ENCODE measurements at places on chromosomes 13 and 19. TPM values are rescaled to one million over a fixed set of nuclear protein-coding genes. Genes with fewer than 3 reads are reported as not detected.

The CYP4F2 gene
- not detected for total RNA-seq

The GRAMD1A gene
- total RNA-seq: 46.6 TPM

The SLC25A41 gene
- total RNA-seq: 0.07 TPM

The WDR87 gene
- total RNA-seq: not detected

The SLC7A9 gene
- 0.20 TPM for total RNA-seq

The SPRY2 gene
- 57.7 TPM for total RNA-seq

The RDH8 gene
- total RNA-seq: not detected

The TMEM272 gene
- total RNA-seq: not detected

The ACP5 gene
- 2.4 TPM for total RNA-seq

The TEX29 gene
- 0.26 TPM for total RNA-seq

The FUT2 gene
- not detected for total RNA-seq

The SYT5 gene
- total RNA-seq: not detected

The ECSIT gene
- 26.6 TPM for total RNA-seq

The TEKTIP1 gene
- not detected for total RNA-seq

The FOXO1 gene
- 3.8 TPM for total RNA-seq

The SH2D3A gene
- total RNA-seq: not detected

The WDR88 gene
- total RNA-seq: not detected

The CPT1C gene
- 24.3 TPM for total RNA-seq

The LRFN3 gene
- 5.1 TPM for total RNA-seq

The CADM4 gene
- total RNA-seq: 4.3 TPM

The APOC4 gene
- not detected for total RNA-seq

The HIF3A gene
- total RNA-seq: 2.8 TPM

The ZNF578 gene
- total RNA-seq: 4.6 TPM

The CILP2 gene
- 0.17 TPM for total RNA-seq

The CACNG6 gene
- total RNA-seq: 0.43 TPM

The APOC1 gene
- total RNA-seq: not detected

The ICAM4 gene
- total RNA-seq: 0.10 TPM

The FFAR1 gene
- not detected for total RNA-seq

The CGB8 gene
- not detected for total RNA-seq

The CCDC194 gene
- total RNA-seq: not detected

The PTH2 gene
- total RNA-seq: not detected

The EPSTI1 gene
- total RNA-seq: 2.9 TPM

The GYS1 gene
- total RNA-seq: 117 TPM

The ZNF780A gene
- total RNA-seq: 14.1 TPM

The ZNF581 gene
- 24.6 TPM for total RNA-seq

The CACNA1A gene
- 30.2 TPM for total RNA-seq

The XRCC1 gene
- 10.9 TPM for total RNA-seq

The KLK14 gene
- total RNA-seq: not detected

The ADAMTS10 gene
- total RNA-seq: 29.1 TPM

The GGACT gene
- total RNA-seq: 3.4 TPM

The MAMSTR gene
- total RNA-seq: 0.69 TPM

The TMPRSS9 gene
- not detected for total RNA-seq

The CEACAM20 gene
- not detected for total RNA-seq

The MYDGF gene
- 271 TPM for total RNA-seq

The ERICH4 gene
- not detected for total RNA-seq

The SIGLECL1 gene
- not detected for total RNA-seq

The NRTN gene
- total RNA-seq: 0.07 TPM

The FFAR3 gene
- total RNA-seq: not detected

The URAD gene
- not detected for total RNA-seq

Measured in smooth muscle cell of the pulmonary artery (primary cell).